ENCODE measurements at places on chromosomes 6 and 20.

GRCh38 chr20:57066126-57066900, 200.1 kb downstream of the BMP7 start:
- DNase-seq: no peak

DNA sequence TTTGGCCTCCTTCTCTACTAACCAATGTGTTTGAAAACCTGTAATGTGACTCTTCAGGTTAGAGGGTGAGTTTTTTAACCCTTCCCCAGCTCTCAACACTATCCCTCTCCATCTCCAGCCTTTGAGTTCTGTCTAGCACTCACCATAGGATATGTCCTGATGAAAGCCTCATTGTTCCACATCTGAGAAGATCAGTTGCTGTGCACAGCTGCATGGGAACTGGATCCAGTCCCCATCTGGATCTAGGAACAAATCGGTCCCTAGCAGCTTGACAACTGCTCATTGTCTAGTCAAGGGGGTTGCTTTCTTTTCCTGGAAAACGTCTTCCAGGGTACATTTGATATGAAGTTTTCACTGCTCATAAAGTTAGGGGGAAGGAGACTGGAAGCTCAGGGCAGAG, 45.4 kb upstream of the AGPAT4 start:
- DNase-seq: no peak

GRCh38 chr6:37745748-37746147, 48.1 kb upstream of the MDGA1 start:
- DNase-seq: no peak

DNA sequence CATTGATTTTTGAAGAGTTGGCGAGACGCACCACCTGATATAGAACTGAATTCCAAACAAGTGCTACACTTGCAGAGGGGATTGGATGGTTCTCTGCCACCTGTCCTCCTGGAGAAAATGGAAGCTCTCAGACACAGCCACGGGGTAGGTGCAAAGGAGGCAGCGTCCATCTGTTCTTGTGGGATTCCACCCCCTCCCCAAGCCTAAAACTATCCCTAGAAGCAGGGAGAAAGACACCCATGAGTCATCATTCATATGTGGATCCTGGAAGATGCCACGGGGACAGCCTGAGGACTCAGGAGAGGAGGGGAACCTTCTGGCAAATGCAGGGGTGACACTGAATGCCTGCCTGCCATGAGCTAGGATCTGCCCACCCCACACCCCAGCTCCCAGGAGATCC, 171.3 kb upstream of the CST7 start:
- DNase-seq: no peak

- DNase-seq: no peak
Measured at GRCh38 chr6:88922775-88923548, 40.5 kb downstream of the RNGTT start.

GRCh38 chr6:146071781-146072180, 42.9 kb downstream of the GRM1 start:
- no peak for DNase-seq

DNA sequence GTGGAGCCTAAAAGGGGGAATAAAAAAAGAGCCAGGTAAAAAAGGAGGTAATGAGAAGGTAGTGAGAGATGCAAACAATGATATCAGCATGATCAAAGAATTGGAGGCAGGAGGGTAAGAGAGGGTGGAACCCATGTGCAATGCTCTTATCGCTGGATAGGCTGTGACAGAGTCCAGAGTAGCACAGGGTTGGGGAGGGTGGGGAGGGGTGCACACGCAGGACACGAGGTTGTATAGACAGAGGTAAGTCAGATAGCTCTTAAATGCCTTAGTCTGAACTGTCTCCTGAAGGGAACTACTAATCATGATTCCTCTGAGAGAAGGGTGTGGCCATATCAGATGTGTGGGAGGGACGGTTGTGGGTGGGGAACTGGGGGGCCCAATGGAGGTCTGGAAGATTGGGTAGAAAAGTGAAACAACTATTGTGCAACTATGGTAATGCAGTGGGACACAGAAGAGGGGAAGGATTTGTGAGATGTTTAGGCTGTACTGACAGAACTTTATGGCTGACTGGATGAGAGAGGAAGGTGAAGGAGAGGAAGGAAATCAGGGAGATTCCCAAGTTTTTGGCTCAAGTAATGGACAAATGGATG, 354.8 kb downstream of the BTBD9 start:
- no peak for DNase-seq

- no peak for DNase-seq
Measured at GRCh38 chr6:52013035-52013434, 74.4 kb downstream of the PKHD1 start.

DNA sequence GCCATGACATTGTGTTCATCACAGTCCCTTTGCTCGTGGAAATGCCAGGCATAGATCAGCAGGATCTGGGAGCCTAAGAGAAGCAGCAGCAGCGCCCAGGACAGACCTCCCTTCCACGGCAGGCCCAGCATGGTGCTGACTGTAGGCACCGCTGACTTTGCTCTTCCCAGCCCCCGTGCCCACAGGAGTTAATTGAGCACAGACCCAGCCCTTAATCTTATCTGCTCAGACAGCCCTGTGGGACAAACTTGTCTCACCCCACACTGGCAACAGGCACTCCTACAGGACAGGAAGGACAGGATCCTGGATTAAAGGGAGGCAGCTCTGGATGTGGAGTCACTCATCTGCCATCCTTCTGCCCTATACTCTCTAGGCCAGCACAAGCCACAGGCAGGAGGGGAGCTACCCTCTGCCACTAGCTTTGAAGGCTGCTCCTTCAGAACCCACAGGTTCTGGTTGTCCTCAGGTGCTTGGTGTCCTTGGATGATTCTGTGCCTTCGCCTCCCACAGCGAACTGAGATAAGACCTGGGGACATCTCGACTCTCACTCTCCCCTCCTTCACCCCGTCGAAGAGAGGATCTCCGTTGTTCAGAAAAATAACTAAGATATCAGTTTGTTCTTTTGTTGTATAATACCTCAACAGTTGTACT, at the start of gene CST9L:
Gene CST9L (minus strand): TSS at position 165 of the 651 bp plus-strand sequence. CDS start 34 bp downstream, at position 131.
- DNase-seq: no peak

DNA sequence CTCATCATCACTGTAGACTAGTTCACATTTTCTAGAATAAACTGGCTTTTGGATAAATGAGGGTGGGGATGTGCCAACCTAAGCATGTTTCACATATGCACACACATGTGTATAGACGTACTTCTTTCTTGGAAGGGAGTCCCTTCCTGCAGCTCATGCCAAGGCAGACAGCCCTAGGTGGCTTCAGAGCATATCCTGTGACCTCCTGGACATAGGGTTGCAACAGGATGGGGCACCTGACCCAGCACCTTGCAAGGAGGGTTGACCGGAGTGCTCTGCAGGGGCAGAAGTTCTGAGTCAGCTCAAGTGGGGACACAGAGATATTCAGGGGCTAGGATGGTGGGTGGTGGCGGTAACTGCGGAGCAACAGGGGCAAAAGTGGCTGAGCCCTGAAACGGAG, 68.6 kb upstream of the RALGAPA2 start:
- no peak for DNase-seq

- DNase-seq: no peak
Measured at GRCh38 chr20:25065072-25065624, 7.2 kb upstream of the ACSS1 start.

- no peak for DNase-seq
Measured at GRCh38 chr6:169530752-169531123, 171.1 kb downstream of the WDR27 start.

GRCh38 chr6:75488033-75488432, 5.6 kb downstream of the FILIP1 start:
- no peak for DNase-seq

GRCh38 chr20:48060841-48061720, 275.8 kb upstream of the SULF2 start:
- no peak for DNase-seq

DNA sequence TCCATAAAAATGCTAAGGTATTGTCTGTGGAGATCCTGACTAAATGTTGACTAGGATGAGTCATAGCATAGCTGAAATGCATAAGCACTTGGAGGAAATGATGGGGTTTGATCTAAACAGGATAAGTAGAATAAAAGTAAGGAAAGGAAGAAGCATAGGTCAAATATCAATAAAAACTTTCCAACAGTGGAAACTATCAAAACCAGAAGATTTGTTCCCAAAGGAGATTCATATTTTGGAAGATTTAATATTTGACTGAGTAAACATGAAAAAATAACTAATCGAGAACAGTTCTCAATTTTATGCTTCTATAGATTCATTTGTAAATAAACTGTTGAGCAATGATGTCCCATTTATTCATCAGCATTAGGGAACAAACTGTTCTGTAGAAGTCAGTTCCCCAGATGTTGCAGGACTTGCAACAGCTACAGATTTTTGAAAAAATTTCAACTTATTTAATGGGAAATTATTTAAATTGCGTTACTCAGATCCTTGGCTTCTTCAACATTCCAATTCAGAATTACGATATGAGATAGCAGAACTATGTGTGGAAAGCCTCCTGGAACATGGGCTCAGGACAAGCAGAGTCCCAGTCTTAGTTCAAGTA, 133.7 kb upstream of the TBX18 start:
- DNase-seq: no peak

DNA sequence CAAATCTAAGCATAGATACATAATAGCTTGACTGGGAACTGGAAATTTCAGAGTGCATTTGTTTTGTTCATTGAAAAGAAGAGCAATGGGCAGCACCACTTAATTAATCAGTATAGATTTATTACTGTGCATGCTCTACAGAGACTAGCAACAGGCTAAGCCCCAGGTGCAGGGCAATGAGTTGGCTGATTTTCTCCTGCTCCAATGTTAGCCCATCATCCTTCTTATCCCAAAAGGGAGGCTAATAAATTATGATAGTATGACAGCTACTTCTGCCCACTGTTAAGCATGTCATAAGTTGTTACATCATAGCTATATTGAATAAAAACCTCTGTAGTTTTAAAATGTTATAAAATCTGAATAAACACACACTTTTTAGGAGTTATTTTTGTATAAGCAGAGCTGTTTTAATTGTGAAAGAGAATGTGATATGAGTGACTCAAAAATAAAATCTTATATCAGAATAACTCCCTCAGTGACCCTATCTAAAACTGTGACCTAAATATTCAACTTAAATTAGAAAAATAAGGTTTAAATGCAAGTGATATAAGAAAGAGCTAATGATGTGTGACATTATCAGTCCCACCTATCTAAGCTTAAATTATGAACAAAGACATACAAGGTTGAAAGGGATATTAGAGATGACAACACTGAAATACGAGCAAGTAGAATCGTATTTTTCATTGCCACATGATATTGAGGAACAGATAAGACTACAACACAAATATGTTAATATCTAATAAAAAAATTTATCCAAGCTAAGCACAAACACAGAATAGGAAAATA, 967.3 kb upstream of the ADGRB3 start:
- DNase-seq: no peak

- DNase-seq: no peak
Measured at GRCh38 chr6:91132461-91132860, 545.6 kb upstream of the MAP3K7 start.

- DNase-seq: no peak
Measured at GRCh38 chr6:137630666-137631065, 136.5 kb upstream of the OLIG3 start.

DNA sequence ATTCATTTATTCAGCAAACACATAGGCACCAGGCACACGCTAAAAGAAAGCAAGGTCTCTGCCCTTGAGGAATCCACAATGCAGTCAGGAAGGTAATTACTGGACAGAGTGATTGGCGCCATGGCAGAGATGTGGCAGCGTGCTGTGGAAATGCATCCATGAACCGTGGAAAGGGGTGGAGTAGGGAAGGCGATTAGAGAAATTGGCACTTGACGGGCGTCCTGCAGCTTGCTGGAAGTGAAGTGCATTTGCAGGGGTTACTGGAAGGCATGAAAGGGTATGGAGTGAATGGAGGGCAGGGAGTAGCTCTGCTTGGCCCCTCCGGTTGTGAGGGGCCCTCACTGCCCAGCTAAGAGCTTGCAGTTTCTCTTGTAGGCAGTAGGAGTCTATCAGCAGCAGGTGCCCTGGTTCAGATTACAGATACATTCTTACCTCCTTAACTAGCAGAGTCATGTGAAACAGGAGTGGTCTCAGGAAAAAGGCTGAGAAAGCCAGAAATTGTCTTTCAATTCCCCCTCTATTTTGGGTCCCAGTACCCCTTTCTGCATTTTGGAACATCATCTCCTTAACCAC, 122.5 kb upstream of the TIAM2 start:
- DNase-seq: no peak

GRCh38 chr6:159156089-159156488, 13.1 kb upstream of the FNDC1 start:
- no peak for DNase-seq

DNA sequence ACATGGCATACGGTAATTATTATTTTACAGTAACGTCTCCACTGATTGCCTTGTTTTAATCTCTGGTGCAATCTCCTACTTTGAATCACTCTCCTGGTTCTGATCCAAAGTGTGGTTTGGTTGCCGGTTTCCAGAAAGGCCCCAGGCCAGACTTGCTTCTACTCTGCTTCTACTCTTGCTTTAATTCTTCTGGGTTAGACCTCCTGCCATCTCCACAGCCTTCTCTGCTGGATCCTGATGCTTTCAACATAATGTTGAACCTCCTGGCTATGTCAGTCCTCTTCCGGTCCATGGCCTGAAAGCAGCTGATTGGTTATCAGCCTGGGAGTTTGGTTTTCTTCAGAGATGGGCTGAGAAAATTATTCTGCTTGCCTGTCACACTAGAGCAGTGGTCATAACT, 266.5 kb upstream of the RIMS1 start:
- no peak for DNase-seq

- no peak for DNase-seq
Measured at GRCh38 chr6:7235712-7236305, 77.2 kb downstream of the SSR1 start.

- DNase-seq: no peak
Measured at GRCh38 chr6:34839666-34840352, 47.9 kb downstream of the BLTP3A start.

DNA sequence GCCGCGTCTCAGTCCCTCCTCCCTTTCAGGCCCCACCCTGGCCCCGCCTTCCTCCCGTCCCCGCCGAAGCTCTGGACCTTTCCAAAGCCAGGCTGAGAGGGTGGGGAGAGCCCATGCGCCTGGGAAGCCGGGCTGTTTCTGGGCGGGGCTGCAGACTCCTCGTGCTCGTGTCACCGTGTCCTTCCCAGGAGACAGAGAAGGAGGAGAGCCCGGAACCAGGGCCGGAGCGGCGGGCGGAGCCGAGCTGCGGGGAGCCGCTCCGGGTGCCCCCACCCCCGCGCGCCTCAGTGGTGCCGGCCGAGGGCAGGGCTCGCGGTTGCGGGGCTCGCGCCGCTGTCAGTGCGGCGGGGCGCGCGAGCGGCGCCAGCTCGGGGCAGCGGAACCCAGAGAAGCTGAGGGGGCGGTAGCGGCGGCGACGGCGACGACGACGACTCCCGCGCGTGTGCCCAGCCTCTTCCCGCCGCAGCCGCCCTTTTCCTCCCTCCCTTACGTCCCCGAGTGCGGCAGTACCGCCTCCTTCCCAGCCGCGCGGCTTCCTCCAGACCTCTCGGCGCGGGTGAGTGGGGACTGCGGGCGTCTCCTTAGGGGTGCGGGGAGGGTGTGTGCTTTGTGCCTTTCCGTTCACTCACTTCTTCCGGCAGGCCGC, at the start of gene RALY:
Gene RALY (plus strand): TSS at position 336 of the 646 bp plus-strand sequence. CDS start 78,164 bp downstream, outside the sequence.
- peak; percentile 89 for DNase-seq

DNA sequence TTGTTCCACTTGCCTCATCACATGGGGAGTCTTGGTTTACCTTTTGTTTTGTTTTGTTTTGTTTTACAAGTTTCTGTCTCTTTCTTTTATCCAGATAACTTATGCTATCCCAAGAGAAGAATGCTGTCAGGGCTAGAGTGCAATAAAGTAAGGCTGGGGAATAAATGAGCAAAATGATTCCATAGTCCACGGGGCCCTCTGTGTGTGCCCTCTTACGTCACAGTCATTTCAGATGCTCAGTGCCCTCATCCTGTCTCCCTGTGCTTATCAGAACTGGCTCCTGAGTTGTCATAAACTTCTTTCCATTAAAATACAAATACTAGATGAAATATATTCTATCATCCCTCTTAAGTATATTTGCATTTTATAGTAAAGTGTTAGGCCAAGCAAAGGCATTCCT, 30.8 kb upstream of the ENPP1 start:
- no peak for DNase-seq

All from activated T-helper 1 cell treated with anti-CD3 and anti-CD28 coated beads, Interleukin-2, amount 50 U/mL, for 16 hours (primary cell).